Cardiac septum (tissue), 1 donor: ENCODE measurements at places on chromosomes 16 and 17. TPM values are rescaled to one million over a fixed set of nuclear protein-coding genes. Genes with fewer than 3 reads are reported as not detected.

GRCh38 chr17:39194089-39194984 lies 3.1 kb downstream of the CACNB1 start:
- peak; percentile 84 for DNase-seq

Gene TBC1D3C
- total RNA-seq = not detected

Gene FLCN
- 36.1 TPM for total RNA-seq

DNA sequence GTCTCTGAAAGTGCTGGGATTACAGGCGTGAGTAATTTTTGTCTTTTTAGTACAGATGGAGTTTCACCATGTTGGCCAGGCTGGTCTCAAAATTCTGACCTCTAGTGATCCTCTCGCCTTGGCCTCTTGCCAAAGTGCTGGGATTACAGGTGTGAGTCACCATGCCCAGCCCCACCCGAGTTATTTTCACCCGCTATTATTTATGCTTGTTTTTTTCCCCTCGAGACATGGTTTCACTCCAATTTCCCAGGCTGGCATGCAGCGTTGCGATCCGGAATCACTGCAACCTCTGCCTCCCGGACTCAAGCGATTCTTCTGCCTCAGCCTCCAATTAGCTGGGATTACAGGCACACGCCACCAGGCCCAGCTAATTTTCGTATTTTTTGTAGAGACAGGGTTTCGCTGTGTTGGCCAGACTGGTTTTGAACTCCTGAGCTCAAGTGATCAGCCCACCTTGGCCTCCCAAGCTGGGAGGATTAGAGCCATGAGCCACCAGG lies 9.2 kb downstream of the RPL23 start:
- no peak for DNase-seq

DNA sequence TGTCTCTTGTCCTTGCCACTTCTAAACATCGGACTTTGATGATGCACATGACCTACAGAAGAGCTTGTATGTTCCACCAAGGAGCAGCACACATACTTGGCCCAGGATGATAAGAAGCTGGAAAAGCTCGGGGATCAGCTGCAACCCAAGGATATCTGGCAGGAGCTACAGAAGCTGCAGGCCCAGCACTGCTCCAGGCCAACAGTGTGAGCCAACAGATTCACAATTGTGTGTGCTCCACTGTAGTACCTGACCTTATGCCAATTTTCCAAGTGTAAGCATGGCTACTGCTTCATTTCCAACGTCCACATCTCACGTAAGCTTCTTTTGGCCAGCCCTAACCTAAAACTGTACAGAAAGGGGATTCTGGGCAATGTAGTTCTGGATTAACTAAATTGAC lies 83.4 kb downstream of the COX10 start:
- DNase-seq = no peak

- no peak for DNase-seq
Observed at GRCh38 chr17:59783221-59784047, 76.0 kb downstream of the VMP1 start.

- DNase-seq = no peak
Observed at GRCh38 chr17:70613681-70614080, 444.3 kb downstream of the KCNJ2 start.
